ENCODE measurements at places on chromosomes 6 and 20. TPM values are rescaled to one million over a fixed set of nuclear protein-coding genes. Genes with fewer than 3 reads are reported as not detected.

DNA sequence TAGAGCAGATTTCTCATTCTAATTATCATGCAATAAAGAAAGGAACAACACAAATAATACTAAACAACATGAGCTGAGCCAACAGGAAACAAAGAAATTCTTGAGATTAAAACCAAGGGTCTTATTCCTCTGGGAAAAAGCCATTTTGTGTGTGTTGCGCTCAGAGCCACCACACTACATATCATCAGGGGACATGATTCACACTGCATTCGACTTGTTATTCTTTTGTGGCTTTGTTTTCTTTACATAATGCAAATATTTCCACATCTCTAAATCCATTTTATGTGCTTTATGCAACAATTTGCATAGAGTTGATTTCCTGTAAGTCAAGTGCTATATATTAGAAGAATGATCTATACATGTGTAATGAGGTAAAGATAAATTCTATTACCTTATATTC lies 719.6 kb downstream of the TBC1D32 start:
- DNase-seq, result no peak

DNA sequence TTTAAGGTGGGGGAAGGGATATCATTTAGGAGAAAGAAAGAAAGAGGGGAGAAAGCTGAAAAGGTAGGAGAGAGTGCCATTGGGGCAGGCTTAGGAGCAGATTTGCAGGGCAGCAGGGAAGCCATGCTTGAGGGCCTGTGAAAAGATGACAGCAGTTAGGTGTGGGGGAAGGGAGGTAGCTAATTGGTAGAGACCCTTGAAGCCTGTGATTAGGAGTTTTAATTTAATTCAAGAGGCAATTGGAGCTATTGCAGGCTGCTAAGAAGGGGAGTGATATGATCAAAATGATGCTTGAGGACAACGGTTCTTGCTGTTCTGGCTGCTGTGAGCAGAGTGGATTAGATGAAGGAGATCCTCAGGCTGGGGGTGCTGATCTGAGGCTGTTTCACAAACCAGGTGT lies 24.5 kb upstream of the SEC63 start:
- no peak for DNase-seq

- DNase-seq, result no peak
These were observed 9.7 kb downstream of the LINC00237 start for GRCh38 chr20:21096321-21097043.

DNA sequence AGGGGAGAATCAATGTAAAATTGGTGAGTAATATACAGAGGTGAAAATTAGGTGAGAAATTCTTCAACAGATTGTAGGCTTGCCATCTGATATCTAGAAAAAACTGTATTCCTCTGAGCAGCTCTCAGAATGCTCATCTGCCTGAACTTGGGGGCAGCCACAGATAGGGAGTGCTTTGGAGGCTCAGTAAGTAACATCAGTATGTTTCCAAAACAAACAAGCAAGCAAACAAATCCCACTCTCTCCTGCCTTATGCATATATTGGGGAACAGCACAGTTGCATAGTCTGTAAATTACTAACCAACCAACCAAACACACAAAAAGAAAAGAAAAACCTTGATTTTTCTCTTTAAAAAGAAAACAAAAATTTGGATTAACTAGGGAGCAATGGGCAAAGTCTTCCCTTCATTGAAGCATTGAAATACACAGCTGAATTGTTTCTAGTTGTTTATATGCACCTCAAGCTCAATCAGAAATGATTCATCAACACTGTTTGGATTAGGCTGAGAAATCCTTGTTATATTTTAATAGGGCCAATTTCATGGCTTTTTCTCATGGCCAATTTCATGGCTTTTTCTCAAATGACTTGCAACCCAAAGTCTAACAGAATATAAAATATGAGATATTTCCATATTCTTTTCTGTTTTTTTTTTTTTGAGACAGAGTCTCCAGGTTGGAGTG lies 50.1 kb upstream of the DEK start:
- no peak for DNase-seq

GRCh38 chr6:74757813-74758212 lies 448.0 kb downstream of the COL12A1 start:
- no peak for DNase-seq

GRCh38 chr6:122817766-122818165 lies 28.7 kb downstream of the SMPDL3A start:
- DNase-seq, result no peak

DNA sequence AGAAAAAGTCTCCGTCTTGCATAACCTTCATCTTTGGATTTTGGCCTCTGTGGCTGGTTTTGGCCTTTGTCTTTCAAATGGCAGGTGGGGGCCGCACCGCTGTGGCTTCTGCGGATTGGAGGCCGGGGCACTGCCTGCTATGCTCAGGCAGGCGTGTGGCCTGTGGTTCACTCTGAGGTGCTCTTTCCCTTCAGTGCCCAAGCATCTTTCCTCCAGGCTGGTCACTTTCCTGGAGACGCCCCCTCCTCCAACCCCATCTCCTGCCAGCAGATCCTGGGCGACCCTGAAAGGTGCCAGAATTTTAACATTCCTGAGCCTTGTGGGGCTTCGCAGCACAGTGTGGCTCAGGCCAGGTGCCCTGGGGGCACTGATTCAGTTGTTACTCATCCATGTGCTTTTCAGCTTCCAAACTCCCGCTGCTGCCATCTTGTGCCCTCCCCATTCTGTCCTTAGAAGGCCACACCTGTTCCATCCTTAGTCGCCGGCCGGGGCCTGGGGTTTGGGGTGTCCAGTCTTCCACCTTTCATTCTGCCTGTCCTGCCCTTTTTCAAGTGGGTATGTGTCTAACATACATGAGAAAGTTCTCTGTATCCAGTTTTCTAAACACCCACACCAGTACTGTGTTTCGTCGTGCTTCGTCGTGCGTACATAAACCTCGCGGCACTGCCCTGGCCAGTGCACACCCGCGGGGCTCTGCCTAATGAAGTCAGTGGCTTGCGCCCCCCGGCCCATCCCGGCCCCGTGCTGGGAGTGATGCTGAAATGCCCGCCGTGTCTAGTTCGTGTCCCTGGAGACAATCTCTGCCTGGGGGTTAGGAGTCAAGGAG lies 12.1 kb downstream of the SS18L1 start:
- no peak for DNase-seq

- no peak for DNase-seq
These were observed 164.8 kb downstream of the MRPL14 start for GRCh38 chr6:43962458-43962857.

DNA sequence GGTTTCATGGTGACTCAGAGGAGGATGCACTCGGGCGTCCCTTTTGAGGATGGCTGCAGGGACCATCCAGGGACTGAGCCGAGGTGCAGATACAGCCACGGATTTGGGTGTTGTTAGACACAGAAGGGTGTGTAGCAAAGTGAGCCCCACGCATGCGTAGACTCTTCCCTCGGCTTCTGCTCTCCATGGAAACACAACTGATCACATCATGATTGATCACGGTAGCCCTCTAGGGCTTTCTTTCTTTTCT lies 606 bp upstream of the ULBP1 start:
- DNase-seq, result no peak

DNA sequence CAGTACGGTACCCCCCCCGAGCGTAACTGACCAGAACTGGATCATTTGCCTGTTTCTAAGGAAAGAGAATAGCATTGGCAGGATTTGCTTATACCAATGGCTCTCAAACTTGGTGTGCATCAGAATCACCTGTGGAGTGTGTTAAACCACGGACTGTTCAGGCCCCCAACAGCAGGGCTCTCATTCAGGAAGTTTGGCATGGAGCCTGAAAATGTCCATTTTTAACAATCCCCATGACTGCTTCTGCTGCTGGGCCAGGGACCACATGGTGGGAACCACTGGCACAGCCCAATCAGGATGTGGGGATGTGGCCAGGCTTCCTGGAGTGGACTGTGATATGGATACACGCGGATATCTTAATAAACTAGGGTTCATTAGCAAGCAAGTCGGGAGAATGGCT lies 53.9 kb downstream of the GTF2H5 start:
- DNase-seq, result no peak

DNA sequence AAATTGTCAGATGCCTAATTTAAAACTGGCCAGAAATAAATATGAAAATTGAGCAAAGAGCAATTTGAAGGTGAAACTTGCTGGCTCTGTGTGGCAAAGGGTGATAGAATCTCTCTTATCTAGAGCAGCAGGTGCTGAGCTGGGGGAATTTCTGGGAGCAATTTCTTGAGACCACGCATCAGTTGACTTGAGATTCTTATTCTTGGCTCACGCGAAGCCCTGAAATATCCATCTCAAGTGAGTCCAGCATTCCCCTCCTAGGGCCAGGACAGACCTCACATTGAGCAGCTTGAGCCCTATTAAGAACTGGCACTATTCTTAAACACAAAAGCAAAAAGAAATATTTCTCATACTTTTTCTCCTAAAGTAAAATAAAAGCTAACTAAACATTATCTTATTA lies 66.3 kb downstream of the MAP7 start:
- no peak for DNase-seq

- no peak for DNase-seq
These were observed 31.9 kb upstream of the EIF2S2 start for GRCh38 chr20:34143951-34144350.

- DNase-seq, result no peak
These were observed 10.6 kb upstream of the BAK1 start for GRCh38 chr6:33590531-33591198.

- no peak for DNase-seq
These were observed 60.0 kb upstream of the ZFAND3 start for GRCh38 chr6:37759221-37760144.

GRCh38 chr20:33000802-33001466 lies 3.3 kb downstream of the SUN5 start:
- DNase-seq, result no peak

GRCh38 chr6:168927026-168927425 lies 326.6 kb downstream of the THBS2 start:
- DNase-seq, result no peak

DNA sequence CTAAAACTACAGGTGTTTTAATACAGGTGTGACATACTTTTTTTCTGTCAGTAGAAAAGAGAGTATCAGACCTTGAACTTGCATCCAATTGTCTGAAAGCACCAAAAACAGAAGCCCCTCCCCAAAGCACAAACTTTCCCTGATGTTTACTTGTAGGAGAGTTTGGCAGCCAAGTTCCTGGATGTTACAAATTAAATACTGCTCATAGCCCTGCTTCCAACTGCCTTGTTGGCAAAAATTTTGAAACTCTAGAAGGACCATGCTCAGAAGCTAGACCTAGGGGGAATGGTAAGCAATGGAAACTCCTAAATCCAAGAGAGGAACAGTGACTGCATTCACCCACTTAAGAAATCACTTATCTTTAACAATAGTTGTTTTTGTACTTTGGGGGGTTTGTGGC lies 17.0 kb upstream of the ARG1 start:
- no peak for DNase-seq

- peak; percentile 54 for DNase-seq
These were observed 51.9 kb upstream of the SLC22A16 start for GRCh38 chr6:110528101-110528929.

- no peak for DNase-seq
These were observed 792 bp downstream of the RSPH3 start for GRCh38 chr6:158999154-158999665.

DNA sequence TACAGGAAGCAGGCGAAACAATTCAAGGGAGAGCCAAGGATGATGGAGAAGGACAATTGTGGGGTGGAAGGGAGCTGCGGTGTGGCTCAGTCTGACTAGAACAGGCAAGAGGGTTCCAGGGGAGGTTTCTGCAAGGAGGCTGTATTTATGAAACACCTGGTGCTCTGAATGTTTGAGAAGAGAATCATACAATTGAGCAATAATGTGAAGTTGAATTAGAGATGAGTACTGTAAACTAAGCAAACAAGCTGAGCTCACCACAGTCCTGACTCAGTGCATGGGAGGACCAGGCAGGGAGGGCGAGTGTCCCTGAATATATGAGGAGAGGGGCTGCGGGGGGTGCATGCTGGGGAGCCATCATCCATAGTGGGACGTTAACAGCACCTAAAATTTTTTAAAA lies 279.7 kb downstream of the KIF16B start:
- no peak for DNase-seq

The BHLHE23 gene
- total RNA-seq, result not detected

The CRYBG1 gene
- total RNA-seq, result under 0.01 TPM

The SLC12A5 gene
- total RNA-seq, result 18.8 TPM

The C6orf15 gene
- total RNA-seq, result not detected

The RAB44 gene
- not detected for total RNA-seq

The ANKRD60 gene
- total RNA-seq, result not detected

The NNAT gene
- total RNA-seq, result 367 TPM

The HLA-C gene
- 22.0 TPM for total RNA-seq

The TULP1 gene
- total RNA-seq, result not detected

The DNAH8 gene
- under 0.01 TPM for total RNA-seq

The SRSF12 gene
- 36.7 TPM for total RNA-seq

The CEP57L1 gene
- 97.4 TPM for total RNA-seq

The DEFB124 gene
- total RNA-seq, result not detected

All from frontal cortex (tissue), 4 donors.